ENCODE measurements at places on chromosomes 7 and 10. TPM values are rescaled to one million over a fixed set of nuclear protein-coding genes. Genes with fewer than 3 reads are reported as not detected.

The NDUFA5 gene
- total RNA-seq = 112 TPM

The GDF2 gene
- not detected for total RNA-seq

The MLXIPL gene
- total RNA-seq = under 0.01 TPM

The ZC3HAV1L gene
- 16.0 TPM for total RNA-seq

The SDK1 gene
- total RNA-seq = 40.7 TPM

The CPA4 gene
- total RNA-seq = not detected

The COL1A2 gene
- total RNA-seq = 37.6 TPM

The EN2 gene
- not detected for total RNA-seq

The DRGX gene
- not detected for total RNA-seq

The SPDYE1 gene
- not detected for total RNA-seq

The STOX1 gene
- 9.7 TPM for total RNA-seq

The TMEM176B gene
- total RNA-seq = not detected

The CLRN3 gene
- total RNA-seq = not detected

The SPDYE2 gene
- not detected for total RNA-seq

The CYP2C19 gene
- total RNA-seq = not detected

The LMOD2 gene
- not detected for total RNA-seq

The CAPZA2 gene
- 190 TPM for total RNA-seq

The GSAP gene
- total RNA-seq = 12.5 TPM

The IFIT3 gene
- 2.8 TPM for total RNA-seq

The CASP7 gene
- total RNA-seq = 2.5 TPM

The KDM7A gene
- 22.2 TPM for total RNA-seq

The TAS2R16 gene
- total RNA-seq = not detected

The EMX2 gene
- 3.1 TPM for total RNA-seq

The GNG11 gene
- 3.8 TPM for total RNA-seq

The MAPK8 gene
- total RNA-seq = 382 TPM

The PRKRIP1 gene
- 24.4 TPM for total RNA-seq

The MTG1 gene
- 36.3 TPM for total RNA-seq

The LEP gene
- total RNA-seq = not detected

The SIRT1 gene
- 37.2 TPM for total RNA-seq

The C10orf62 gene
- not detected for total RNA-seq
